ENCODE measurements at places on chromosomes 16 and 17. TPM values are rescaled to one million over a fixed set of nuclear protein-coding genes. Genes with fewer than 3 reads are reported as not detected.
A peak's percentile ranks its signal among the peaks of the same experiment; 100 is the strongest.

The ARL2BP gene
- 19.8 TPM for total RNA-seq

- H3K4me1 ChIP-seq = no peaks in the 10 kb centered on the region
- DNase-seq = no peak
- no peak overlapping the region for H3K27ac ChIP-seq
Observed at GRCh38 chr16:50712560-50712898, 19.1 kb downstream of the NOD2 start.

GRCh38 chr16:27290562-27290961, 22.0 kb upstream of the NSMCE1 start:
- peaks cover 17% of the 10 kb centered on the region for H3K4me1 ChIP-seq
- no peaks in the 10 kb centered on the region for H3K36me3 ChIP-seq
- no peak overlapping the region for H3K27ac ChIP-seq
- no peaks in the 10 kb centered on the region for H3K27me3 ChIP-seq
- no peak overlapping the region for H3K4me3 ChIP-seq

The PPP1R1B gene
- not detected for total RNA-seq

The TVP23C gene
- total RNA-seq = 45.5 TPM

- no peaks in the 10 kb centered on the region for H3K4me1 ChIP-seq
- no peak overlapping the region for H3K27ac ChIP-seq
- H3K4me3 ChIP-seq = no peak overlapping the region
Observed at GRCh38 chr16:27918755-27919154, 144.8 kb downstream of the GSG1L start.

The CPHXL2 gene
- not detected for total RNA-seq

The MARCHF10 gene
- total RNA-seq = 8.0 TPM

The SNRNP25 gene
- total RNA-seq = 60.8 TPM

GRCh38 chr17:60455378-60455777, 33.1 kb downstream of the CHCT1 start:
- peaks cover 28% of the 10 kb centered on the region for H3K36me3 ChIP-seq
- no peak for DNase-seq
- no peak overlapping the region for H3K27ac ChIP-seq
- no peaks in the 10 kb centered on the region for H3K27me3 ChIP-seq

The CHST5 gene
- 0.25 TPM for total RNA-seq

DNA sequence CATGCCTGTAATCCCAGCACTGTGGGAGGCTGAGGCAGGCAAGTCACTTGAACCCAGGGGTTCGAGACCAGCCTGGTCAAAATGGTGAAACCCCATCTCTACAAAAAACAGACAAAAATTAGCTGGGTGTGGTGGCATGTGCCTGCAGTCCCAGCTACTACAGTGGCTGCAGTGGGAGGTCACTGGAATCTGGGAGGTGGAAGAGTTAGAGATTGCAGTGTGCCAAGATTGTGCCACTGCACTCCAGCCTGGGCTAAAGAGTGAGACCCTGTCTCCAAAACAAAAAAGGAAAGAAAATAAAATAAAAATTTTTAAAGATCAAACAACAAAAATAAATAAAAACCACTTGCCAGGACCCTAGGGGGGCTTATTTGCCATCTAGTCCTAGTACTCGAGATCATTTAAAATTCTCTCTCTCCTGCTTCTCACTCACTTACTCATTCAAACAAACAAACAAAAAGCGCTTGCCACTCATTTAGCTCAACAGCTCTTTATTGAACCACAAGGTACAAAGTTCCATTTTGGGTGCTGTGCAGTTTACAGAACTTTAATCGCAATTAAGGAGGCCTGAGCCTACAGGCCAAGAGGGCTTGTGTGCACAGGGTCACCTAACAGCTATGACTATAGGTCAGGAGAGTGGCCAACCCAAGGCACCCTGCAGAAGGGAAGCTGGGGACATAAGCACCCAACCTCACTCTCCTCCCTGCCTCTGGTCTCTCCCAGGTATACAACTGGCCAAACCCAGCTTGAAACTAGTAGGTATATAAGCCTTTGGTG, 4.4 kb downstream of the CHD9NB start:
- H3K4me3 ChIP-seq = no peak overlapping the region
- H3K27me3 ChIP-seq = 0 out of 2 replicates have a peak, but pooled peaks cover under 1% of the 10 kb centered on the region
- H3K27ac ChIP-seq = no peak overlapping the region
- DNase-seq = no peak
- peaks cover 12% of the 10 kb centered on the region for H3K4me1 ChIP-seq

The MAF gene
- not detected for total RNA-seq

The PYDC1 gene
- not detected for total RNA-seq

DNA sequence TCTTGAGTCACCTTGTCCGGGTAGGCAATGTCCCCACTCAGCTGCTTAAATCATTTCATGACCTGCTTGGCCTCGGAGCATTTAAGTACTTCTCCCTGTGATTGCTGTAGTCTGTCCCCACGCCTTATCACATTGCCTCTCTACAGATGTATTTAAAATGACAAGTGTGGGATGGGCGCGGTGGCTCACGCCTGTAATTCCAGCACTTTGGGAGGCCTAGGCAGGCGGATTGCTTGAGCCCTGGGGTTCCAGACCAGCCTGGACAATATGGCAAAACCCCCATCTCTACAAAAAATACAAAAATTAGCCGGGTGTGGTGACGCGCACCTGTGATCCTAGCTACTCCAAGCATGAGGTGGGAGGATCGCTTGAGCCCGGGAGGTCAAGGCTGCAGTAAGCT, 1.3 kb upstream of the GJC1 start:
- no peak for DNase-seq
- H3K4me1 ChIP-seq = peaks cover 17% of the 10 kb centered on the region
- H3K36me3 ChIP-seq = no peaks in the 10 kb centered on the region
- no peaks in the 10 kb centered on the region for H3K27me3 ChIP-seq

The DPEP2 gene
- total RNA-seq = not detected

- DNase-seq = no peak
- no peaks in the 10 kb centered on the region for H3K36me3 ChIP-seq
- H3K27me3 ChIP-seq = no peaks in the 10 kb centered on the region
- H3K4me3 ChIP-seq = peak overlapping the region; percentile 65
- no peak overlapping the region for H3K27ac ChIP-seq
Observed at GRCh38 chr16:84144209-84144858, 643 bp downstream of the HSDL1 start.

The ZNF18 gene
- total RNA-seq = 6.3 TPM

GRCh38 chr16:998211-998610, 16.6 kb downstream of the SOX8 start:
- no peaks in the 10 kb centered on the region for H3K36me3 ChIP-seq
- DNase-seq = no peak
- H3K4me1 ChIP-seq = peaks cover 27% of the 10 kb centered on the region
- H3K27me3 ChIP-seq = peaks cover 54% of the 10 kb centered on the region
- H3K27ac ChIP-seq = no peak overlapping the region

The CCDC154 gene
- 2.8 TPM for total RNA-seq

- H3K36me3 ChIP-seq = no peaks in the 10 kb centered on the region
- H3K4me1 ChIP-seq = no peaks in the 10 kb centered on the region
Observed at GRCh38 chr16:86195863-86196630, 297.1 kb downstream of the IRF8 start.

The SEZ6 gene
- not detected for total RNA-seq

GRCh38 chr17:688100-688989, 26.3 kb downstream of the VPS53 start:
- no peak overlapping the region for H3K4me3 ChIP-seq
- H3K4me1 ChIP-seq = peaks cover 30% of the 10 kb centered on the region
- DNase-seq = no peak
- H3K27me3 ChIP-seq = no peaks in the 10 kb centered on the region
- H3K36me3 ChIP-seq = peaks cover 36% of the 10 kb centered on the region

- no peaks in the 10 kb centered on the region for H3K4me1 ChIP-seq
- H3K36me3 ChIP-seq = no peaks in the 10 kb centered on the region
- DNase-seq = no peak
- no peak overlapping the region for H3K27ac ChIP-seq
- peaks cover 39% of the 10 kb centered on the region for H3K27me3 ChIP-seq
- no peak overlapping the region for H3K4me3 ChIP-seq
Observed at GRCh38 chr16:7517496-7517895, 184.9 kb downstream of the RBFOX1 start.

- no peak overlapping the region for H3K27ac ChIP-seq
- H3K4me1 ChIP-seq = peaks cover 20% of the 10 kb centered on the region
- no peak overlapping the region for H3K4me3 ChIP-seq
- no peaks in the 10 kb centered on the region for H3K36me3 ChIP-seq
- H3K27me3 ChIP-seq = no peaks in the 10 kb centered on the region
- no peak for DNase-seq
Observed at GRCh38 chr17:29383686-29384085, 6.5 kb upstream of the TAOK1 start.

- no peak overlapping the region for H3K4me3 ChIP-seq
- H3K27ac ChIP-seq = no peak overlapping the region
Observed at GRCh38 chr16:621526-622105, 9.2 kb upstream of the WFIKKN1 start.
